ENCODE measurements at places on chromosomes 1 and 21.
A peak's percentile ranks its signal among the peaks of the same experiment; 100 is the strongest.

DNA sequence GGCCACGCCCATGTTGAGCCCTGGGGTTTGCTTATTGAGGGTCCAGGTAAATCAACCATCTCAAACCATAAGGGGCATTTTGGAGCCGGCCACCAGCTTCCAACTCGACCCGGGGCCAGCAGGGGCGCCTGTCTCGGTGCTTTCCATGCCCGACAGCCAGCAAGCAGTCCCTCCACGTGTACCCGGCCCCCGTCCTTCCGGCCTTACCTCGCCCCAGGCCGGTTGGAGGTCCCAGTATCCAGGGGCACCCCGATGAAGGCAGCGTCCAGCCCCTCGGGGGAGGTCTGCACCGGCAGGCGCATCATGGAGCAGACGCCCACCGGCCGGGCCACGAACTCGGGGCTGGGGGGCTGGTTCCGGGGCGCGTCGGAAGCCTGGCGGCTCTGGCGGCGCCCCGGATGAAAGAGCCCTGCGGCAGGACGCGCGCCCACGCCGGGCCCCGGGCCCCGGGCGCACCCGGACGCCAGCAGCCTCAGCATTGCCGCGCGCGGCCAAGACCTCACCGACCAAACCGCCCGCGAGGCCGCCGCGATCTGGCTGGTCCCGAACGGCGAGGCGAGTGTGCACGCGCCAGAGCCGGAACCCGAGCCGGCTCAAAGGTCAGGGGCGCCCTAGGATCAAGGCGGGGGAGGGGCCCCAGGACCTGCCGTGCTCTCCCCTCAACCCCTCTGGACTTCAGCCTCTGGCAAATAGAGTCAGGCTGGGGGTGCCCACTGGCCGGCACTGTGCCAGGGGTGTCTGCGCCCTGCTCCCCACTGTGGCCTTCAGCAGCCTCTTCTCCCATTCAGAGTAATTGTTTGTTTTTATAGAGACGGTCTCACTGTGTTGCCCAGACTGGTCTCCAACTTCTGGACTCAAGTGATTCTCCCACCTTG, at the start of gene AGMAT:
Gene AGMAT (minus strand): TSS at position 563 of the 875 bp plus-strand sequence. CDS start 84 bp downstream, at position 479.
- DNase-seq = peak; percentile 51

- DNase-seq = no peak
These were observed 130.4 kb downstream of the AJAP1 start for GRCh38 chr1:4784761-4785160.

DNA sequence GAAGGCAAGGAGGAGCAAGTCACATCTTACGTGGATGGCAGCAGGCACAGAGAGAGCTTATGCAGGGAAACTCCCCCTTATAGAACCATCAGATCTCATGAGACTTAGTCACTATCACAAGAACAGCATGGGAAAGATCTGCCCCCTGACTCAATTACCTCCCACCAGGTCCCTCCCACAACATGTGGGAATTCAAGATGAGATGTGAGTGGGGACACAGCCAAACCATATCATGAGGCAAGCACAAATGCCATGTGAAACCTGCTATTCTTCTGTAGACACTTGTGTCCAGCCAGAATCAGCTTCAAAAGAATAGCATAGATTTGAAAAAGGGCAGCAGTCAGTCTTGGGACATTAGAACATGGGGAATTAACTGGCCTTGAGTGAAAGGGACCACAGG, 32.2 kb upstream of the UBE2U start:
- no peak for DNase-seq

DNA sequence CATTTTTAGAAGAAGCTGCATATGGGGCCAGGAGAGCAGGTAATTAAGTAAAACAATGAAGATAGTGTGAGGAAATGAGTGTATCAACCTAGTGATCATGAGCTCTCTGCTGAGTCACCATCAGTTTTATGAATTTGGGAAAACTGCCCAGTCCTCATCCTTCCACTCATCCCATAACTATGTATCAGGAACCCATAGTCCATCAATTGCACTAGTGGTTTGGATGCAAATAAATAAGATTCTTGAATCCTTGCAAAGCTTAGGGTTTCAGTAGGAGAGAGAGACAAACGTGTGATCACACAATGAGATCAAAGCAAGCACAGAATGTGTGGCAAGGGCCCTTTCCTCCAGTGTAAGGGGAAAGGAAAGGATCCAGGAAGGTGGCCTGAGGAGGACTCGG, 145.6 kb downstream of the ZZZ3 start:
- DNase-seq = peak; percentile 65

- DNase-seq = no peak
These were observed 112.6 kb downstream of the PAX7 start for GRCh38 chr1:18743233-18743632.
